Effector CD8-positive, alpha-beta T cell (primary cell): ENCODE measurements at places on chromosomes 7 and 10.
A peak's percentile ranks its signal among the peaks of the same experiment; 100 is the strongest.

- no peak for DNase-seq
Observed at GRCh38 chr10:290026-290725, 154.9 kb downstream of the ZMYND11 start.

- peak; percentile 63 for DNase-seq
Observed at GRCh38 chr7:155003092-155003375, at the start of gene PAXIP1. Gene PAXIP1 (minus strand): TSS chr7:155003124. CDS start chr7:155002929, 195 bp downstream.

DNA sequence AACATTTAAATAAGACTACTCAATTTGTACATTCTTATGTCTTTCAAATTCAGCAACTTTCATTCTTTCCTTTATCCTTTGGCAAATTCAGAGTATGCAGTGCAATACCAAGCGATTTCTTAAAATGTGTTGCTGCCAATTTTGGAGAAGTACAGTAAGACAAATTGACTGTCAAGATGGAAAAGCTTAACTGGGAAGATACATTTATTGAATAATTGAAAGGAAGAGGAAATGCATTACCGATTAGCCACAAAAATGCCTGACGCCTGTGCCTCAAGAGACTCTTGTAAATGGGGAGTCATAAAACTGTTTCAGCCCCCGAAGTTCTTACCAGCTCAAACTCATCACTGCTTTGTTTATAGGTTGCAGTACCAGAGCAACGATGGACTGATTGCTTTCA is 373.3 kb upstream of the GALNT17 start:
- no peak for DNase-seq

DNA sequence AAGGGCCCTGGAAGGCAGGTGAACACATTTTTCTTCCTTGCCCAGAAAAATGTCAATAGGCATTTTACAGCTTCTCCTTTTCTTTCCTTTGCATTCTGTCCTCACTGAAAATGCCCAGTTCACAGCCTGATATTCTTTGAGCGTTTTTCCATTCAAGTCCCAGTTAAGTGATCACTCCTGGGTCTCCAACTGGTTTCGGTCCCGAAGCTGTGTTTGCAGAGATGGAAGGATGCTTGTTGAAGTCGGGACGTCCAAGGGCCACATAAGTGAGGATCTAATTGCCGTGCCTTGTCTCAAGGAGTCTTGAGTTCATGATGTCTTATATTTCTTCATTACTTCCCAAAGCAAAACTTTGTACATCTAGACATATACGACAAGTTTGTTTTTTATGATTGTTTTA is 208.7 kb upstream of the PRKCQ start:
- DNase-seq, result no peak

DNA sequence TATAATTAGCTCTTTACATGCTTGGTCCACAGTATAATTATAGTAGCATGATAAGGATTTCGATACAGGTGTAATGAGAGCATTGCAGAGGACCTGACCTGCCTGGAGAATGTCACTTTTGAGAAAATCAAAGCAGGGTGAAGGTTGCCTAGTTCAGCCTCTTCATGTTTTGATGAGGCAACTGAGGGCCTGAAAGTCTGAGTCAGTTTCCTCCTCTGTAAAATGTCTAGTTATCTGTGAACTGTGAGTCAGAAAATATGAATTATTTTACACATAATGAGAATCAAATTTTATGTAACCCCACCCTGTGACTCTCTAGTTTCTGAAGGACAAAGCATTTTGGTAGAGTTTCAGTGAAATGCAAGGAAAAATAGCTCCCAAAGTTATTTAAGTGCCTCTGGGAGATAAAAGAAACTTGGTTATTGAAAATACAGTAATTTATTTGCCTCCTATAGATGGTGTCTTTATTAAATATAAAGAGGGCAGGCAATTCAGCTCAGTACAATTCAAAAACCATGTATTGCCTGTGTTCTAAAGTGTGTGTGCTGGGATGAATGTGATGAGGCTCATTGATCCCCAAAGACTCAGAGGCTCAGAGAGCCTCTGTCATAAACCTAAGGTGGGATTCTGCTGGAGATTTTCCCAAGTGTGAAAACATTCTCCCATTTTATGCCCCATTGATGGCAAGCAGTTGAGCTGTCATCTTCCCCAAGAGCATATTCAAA is 37.3 kb upstream of the SAMD9L start:
- DNase-seq, result no peak

- no peak for DNase-seq
Observed at GRCh38 chr7:26900251-26900650, 35.9 kb upstream of the SKAP2 start.

DNA sequence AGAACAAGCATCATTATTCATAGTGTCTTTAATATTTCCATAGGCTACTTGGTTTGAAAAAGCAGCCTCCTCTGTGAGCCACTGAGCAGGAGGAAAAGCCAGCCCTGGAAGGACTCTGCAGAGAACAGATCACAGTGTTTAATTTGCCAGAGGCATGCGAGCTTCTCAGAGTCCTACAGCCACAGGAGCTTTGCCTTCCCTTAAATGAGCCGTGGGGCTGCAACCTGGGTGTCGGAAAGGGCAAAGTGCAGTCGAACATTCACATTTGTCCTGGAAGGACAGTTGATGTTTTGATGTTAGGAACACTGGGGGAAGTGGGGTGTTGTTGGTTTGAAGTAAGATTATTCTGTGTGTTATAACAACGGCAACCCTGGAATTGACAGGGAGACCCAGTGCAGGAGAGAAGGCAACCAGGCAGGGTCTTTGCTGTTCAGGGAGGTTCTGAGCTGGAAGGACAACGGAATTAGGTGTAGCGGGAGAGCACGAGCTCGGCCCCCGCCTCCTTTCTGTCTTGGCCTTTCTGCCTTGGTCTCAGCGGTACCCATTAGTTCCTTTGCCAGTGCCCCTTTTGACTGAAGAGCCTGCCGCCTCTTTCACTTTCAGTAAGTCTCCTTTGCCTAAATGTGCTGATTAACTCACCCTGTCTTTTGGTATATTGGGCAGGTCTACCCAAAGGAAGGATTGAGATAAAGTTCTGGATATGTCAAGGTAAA is 192.3 kb upstream of the PITRM1 start:
- DNase-seq, result no peak

- DNase-seq, result no peak
Observed at GRCh38 chr7:120402079-120402767, 129.2 kb downstream of the KCND2 start.

DNA sequence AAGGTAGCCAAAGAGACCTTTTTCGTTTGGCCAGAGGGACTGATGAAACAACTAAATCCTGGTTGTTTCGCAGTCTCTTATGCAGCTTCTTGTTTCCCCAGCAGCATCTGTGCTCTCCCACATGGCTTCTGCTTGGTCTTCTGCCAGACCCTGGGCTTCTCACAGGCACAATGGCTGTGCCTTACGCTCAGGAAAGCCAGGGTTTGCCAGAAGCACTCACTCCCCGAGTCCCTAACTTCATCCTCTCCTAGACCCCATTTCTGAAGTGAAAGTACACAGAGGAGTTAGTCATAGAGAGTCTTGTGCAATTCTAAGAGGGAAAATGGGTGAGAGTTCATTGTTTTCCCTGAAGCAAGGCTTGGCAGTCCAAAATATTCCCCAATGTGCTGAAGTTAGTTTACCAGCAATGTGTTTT is 121.7 kb downstream of the EVX1 start:
- DNase-seq, result no peak

GRCh38 chr10:89837165-89838043 is 136.0 kb downstream of the KIF20B start:
- peak; percentile 8 for DNase-seq

DNA sequence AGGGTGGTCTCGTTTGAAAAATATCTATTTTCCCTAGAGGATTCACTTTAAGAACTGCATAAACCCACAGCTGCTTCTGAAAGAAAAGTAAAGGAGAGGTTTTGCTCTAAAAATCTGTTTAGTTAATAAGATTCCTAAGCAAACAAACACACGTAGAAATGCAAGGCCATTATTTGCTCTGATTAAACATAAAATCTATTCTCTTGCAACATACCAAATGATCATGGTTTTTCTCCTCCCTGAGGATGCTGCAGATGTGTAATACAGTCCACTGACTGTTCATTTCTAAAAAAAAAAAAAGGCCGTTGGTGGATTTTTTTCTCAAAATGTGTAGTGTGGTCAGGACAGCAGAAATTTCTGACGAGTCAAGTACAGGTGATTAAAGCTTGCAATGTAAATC is 98.6 kb downstream of the BUB3 start:
- DNase-seq, result no peak

- DNase-seq, result no peak
Observed at GRCh38 chr7:76133164-76133775, 68.4 kb upstream of the SRRM3 start.

- DNase-seq, result no peak
Observed at GRCh38 chr7:128891110-128891941, 19.2 kb downstream of the KCP start.

- DNase-seq, result no peak
Observed at GRCh38 chr7:151128716-151129115, 38.8 kb downstream of the GBX1 start.

DNA sequence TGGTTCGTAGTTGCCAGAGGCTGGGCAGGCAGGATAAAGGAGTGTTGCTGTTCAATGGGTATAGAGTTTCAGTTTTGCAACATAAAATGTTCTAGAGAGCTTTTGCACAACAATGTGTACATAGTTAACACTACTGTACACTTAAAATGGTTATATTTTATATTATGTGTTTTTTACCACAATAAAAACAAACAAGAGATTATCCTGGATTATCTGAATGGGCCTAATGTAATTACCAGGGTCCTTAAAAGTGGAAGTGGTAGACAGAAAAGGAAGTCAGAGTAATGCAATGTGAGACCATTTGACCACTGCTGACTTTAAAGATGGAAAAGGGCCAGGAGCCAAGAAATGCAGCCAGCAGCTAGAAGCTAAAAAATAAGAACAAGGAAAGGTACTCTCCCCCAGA is 159.7 kb downstream of the SGMS1 start:
- no peak for DNase-seq

- no peak for DNase-seq
Observed at GRCh38 chr7:2198760-2199159, 34.0 kb downstream of the MAD1L1 start.

- DNase-seq, result peak; percentile 75
Observed at GRCh38 chr10:96832721-96833219, 672 bp downstream of the LCOR start.

GRCh38 chr7:151518105-151518946 is 1.4 kb downstream of the RHEB start:
- DNase-seq, result peak; percentile 9

DNA sequence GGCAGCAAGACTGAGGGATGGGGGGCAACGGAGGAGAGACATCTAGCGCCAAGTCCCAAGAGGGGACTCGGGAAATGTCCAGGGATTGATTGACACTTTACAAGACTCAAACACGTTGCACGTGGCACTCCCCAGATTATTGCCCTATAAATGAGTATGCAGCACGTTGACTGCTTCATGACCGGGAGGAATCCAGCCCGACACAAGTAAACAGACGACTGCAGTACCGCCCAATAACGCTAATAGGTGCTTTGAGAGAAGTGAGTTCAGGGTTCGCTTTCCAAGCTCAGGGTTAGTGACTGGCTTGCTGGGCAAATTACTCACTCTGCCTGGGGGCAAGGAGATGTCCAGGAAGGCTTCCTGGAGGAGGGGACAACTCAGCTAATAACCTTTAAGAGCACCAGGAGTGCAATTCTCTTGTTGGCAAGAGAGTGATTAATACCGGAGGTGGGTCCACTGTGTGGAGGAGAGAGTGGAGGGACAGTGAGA is 73.3 kb upstream of the MYL10 start:
- DNase-seq, result no peak

GRCh38 chr10:3030765-3031164 is 36.6 kb upstream of the PFKP start:
- DNase-seq, result no peak

DNA sequence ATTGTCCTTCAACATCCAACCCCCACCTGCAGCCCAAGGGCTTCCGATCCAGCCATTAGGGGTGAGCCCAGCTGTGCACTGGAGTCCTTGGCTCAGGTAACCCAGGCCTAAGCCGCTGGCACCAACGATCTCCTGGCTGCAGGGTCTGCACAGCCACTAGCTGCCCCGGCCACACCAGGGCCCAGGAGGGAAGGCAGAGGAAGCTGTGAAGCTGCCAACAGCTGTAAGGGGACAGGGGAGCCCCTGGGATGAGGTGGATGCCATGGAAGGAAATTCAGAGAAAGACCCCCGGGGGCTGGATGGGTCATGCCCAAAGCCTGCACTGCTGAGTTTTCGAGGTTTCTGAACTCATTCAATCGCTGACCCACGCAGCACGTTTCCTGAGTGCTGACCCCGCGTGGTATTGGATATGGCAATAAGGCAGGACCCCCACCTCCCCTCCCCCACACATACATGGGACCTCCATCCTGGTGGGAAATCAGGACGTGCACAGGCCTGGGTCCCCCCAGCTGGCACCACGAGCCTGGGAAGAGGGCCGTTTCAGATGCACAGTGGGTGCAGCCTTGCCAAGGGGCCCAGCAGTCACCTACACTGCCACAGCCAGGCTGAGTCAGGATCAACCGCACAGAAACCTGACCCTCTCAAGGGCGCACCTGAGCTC is 170.3 kb downstream of the DIP2C start:
- no peak for DNase-seq
